ENCODE measurements at places on chromosomes 2 and 18.

DNA sequence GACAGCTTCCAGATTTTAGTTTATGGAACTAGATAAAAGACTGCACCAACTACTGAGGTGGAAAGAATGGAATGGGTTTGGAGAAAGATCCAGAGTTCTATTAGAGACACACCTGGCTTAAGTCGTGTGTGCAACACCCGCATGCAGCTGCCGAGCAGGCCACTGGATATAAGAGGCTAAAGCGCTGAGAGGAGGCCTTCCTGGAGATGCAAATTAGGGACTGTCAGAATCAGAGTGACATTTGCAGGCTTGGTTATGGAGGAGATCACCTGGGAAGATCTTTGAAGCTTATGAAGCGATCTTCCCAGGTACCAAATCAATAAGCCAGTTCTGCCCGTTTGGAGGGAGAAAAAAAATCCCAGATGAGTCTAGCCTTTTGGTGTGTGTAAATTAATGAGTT, 30.4 kb upstream of the KLHL29 start:
- DNase-seq, result no peak

DNA sequence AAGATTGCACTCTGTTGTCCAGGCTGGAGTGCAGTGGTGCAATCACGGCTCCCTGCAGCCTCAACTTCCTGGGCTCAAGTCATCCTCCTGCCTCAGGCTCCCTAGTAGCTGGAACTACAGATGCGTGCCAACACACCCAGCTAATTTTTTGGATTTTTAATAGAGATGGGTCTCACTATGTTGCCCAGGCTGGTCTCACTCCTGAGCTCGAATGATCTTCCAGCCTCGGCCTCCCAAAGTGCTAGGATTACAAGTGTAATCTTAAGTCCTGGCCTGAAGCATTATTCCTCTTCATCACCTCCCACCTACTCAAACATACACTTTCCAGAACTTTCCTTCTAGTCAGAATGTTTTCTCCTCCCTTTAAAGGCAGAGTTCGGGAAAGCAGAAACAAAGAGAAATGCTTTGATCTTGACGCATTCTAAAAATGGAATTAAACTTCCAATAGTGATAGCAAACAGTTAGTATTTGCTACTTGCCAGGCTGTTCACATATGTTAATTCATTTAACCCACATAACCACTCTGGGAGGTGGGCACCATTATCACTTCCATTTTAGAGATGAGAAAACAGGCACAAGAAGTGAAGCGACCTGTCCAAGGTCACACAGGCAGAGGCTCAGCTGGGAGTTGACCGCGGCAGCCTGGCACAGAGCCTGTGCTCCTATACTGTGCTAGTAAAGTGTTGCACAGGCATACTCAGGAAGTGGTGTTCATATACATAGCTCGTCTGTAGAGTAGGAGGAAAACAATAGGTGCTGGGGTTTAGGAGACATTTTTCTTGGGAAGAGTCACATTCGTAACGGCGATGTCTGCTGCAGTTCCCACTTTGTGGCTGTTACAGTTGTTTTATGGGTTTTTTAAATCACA, 24.6 kb downstream of the TEX44 start:
- DNase-seq, result no peak

DNA sequence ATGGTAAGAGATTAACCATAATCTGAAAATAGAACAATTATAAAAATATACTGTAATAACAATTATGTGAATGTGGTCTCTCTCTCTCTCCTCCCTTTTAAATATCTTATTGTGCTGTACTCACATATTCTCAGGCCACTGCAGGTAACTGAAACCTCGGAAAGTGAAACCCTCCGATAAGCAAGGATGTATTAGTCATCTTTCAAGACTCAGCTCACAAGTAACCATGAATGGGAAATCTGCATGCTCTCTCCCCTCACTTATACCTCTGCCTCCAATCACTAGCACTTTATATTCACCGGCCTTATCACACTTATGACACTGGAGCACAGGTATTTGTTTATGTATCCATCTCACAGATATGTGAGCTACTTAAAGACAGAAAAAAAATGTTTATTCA, 139.7 kb downstream of the LRP2 start:
- DNase-seq, result no peak

DNA sequence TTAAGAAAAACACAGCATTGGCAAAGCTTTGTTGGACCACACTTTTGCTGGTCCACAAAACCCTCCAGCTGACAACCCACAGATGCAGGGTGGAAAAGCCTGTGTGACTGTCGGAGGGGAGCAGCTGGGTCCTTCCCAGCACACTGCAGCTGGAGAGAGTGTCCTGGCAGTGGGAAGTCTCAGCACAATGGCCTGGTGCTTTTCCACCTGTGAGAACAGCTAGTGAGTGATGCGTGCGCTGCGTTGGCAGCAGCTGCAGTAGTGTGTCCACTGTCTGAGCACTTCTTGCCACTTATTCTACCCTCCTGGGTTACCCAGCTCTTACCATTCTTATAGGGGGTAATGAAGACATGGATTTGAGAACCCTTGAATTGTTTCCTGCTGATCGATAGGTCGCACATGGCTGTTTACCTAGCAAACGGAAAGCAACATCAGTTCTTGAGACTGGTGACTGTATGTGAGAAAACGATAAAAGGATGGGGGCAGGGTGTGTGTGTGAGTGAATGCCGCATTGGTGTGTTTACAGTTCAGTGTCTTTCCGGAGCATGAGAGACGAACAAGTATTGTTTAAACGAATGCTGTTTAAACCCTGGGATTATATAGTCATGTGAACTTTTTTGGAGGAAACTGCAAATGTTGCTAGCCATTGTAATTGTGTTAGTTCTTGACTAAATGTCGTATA, 69.7 kb downstream of the LYPD6 start:
- no peak for DNase-seq

DNA sequence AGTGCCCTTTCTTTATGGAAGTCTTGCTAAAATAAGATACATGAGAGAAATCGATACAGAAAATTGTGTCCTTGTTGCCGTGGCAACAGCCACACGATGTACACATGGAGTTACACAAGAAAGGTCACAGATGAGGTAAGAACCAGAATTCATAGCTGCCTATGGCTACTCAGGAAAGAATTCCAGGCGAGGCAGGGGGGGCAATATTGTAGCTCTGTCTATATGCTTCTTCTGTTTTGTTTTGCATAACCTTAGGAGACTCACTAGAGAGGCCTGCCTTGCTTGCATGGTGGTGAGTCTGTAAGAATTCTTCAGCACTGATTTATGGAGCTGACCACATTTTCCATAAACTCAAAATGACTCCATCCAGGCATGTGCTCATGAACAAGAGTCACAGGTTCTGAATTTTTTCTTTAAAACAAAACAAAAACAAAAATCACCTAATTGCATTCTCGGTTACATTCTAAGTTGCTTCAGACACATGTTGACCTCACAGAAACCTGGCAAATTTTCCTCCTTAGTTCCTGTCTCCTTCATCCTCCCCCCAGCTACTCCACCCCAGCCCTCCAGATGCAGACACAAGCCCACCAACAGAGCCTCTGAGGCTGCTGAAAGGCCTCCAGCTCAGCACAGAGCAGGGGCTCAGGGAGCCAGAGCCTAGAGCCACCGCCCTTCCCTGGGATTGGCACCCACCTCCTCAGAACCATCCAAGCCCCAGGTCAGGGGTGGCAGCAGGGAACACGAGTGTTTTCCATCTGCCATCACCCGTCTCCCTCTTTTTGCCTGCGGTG, 183.5 kb downstream of the ANTXR1 start:
- no peak for DNase-seq

DNA sequence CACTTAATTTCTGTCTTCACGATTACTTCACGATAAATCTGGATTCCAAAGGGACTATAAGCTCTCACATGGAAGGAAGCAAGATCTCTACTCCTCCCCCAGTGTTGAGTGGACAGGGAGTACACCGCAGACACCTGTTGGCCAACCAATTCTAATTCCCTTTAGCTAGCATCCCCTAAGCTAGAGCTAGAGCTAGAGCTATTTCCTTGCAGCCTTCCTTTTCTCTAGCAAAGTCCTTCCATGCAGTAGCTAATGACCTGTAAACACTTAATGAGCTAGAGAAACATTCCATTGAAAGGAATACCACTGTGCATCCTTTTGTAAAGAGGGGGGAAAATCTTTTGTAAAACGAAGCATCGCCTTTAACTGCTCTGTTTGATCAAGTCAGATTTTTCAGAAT, 56.5 kb downstream of the BCL11A start:
- no peak for DNase-seq

DNA sequence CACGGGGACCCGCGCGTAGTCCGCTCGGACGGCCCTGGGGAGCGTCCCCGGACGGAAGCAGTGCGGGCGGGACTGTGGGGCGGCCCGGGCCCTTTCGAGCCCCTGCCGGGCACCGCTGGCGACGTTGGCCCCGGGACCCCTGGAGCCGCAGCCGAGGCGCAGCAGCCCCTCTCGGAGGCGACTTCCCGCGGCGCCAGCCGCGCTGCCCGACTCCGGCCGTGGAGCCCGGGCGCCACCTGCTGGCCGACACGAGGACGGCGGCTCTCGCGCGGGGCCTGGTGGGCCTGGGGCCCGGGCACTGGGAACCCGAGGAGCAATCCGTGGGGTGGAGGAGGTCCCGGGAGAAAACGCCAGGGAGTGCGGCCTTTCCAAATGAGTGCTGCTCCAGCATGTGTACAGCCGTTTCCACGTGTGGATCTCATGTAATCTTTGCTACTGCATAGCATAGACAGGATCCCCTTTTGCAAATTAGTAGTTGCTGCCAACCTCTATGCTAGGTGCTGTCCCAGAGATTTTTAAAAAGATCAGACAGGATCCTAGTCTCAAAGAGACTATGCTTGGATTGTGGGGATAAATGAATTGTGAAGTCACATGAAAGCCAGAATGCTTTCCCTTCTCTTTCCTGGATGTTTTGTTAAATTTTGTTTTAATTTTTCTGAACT, 4.0 kb downstream of the ID2 start:
- peak; percentile 72 for DNase-seq

DNA sequence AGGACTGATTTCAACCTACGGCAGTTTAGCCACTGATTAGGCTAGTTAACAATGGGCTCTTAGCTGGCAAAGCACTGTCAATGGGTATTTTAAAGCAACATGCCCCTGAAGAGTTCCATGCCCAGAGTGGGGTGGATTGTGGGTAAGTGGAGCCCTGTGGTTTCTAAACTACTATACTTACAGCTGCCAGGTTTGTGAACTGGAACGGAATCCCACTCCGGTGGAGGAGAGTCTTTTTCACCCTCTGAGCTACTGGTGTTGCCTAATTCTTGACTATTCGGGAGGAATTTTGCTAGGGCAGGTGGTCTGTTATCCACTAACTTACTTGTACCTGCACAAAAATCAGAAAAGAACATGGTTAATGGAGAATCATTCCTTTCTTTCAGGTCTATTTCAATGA, 52.6 kb downstream of the ZAP70 start:
- DNase-seq, result no peak

- DNase-seq, result no peak
These were observed 1.7 kb upstream of the DQX1 start for GRCh38 chr2:74527741-74528140.

- no peak for DNase-seq
These were observed 134.7 kb upstream of the MGAT5 start for GRCh38 chr2:134119117-134119712.

GRCh38 chr2:79906139-79906890, 393.5 kb downstream of the CTNNA2 start:
- no peak for DNase-seq

DNA sequence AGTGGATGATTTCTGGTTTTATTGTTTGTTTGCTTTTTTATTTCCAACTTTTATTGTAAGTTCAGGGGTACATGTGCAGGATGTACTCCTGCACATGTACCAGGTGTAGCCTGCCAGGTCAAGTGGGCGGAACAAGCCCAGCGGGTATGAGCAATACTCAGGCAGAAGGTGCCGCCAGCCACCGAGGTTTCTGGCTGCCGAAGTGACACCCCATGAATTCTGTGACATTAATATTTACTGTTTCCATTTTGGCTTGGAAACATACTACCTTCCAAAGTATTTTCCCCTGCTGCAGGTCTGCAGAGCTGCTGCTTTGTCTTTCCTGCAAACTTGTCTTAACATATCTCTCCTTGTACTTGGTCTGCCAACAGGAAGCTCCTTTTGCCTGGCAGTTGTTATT, 78.5 kb downstream of the PTPN4 start:
- no peak for DNase-seq

DNA sequence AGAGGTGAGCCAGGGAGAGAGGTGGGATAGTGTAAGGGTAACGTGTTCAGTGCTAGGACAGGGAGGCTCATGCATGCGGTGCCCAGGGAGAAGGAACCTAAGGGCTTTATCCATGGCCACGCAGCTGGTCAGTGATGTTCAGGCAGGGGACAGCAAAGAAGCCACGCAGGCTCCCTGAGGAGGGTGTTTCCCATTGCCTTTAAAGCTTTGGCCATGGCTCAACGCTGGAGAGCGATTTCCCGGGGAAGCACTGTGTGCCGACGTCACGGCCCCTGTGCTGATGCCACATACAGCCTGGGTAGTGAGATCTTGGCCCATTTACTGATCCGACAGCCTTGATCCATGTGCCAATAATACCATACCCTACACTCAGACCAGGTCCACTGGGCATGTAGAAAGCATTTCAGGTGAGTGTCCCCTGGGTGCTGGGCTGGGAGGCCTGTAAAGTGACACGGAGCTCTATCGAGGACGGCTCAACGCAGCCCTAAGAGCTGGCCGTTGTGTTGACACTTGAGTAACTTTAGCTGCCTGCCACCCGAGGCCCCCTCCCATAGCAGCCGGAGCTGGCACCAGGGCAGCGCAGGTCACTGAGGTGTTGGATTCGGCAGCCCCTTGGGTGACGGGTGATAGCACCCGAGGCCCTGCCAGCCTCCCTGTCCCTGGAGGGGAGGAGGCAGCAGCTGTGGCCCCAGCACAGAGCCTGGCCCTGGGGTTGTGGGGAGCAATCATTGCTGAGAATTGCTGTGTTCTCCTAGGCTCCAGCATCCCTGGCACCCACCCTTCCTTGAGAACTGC, 41.4 kb downstream of the PDIA6 start:
- no peak for DNase-seq

GRCh38 chr2:20822535-20823490, at the start of gene LDAH:
Gene LDAH (minus strand): TSS chr2:20823101. CDS start chr2:20801463, 21,638 bp downstream.
- DNase-seq, result peak; percentile 76

GRCh38 chr2:17803497-17803896, 12.8 kb upstream of the MSGN1 start:
- no peak for DNase-seq

DNA sequence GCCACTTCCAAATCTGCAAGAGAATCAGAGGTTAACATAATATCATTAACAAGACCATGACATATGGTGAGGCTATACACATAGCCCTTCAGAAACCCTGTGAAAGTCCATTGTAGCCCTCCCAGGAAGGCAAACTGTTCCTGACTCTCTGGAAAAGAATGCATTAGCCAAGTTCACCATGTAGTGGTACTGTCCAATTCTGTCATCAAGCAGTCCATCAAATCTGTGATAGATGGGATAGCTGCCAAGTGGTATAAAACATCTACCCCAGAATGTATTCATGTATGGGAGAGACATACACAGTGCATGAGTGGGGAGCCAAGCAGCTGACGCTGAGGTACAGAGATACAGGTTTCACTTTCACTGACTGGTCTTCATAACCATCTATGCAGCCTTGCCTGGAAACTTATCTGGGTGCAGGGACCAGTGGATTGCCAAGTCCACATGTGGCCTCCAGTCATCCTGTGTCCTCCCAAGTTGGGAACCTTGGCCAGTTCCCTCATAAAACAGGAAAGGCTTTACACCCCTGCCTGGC, 281.1 kb downstream of the MBD2 start:
- no peak for DNase-seq

- no peak for DNase-seq
These were observed 238.1 kb downstream of the KLHL29 start for GRCh38 chr2:23622966-23623675.

GRCh38 chr2:208545403-208546042, 138.9 kb downstream of the PTH2R start:
- no peak for DNase-seq
